ENCODE measurements at places on chromosomes 3 and 15.

GRCh38 chr3:99859825-99860224 lies 42.2 kb downstream of the CMSS1 start:
- peak; percentile 95 for DNase-seq

DNA sequence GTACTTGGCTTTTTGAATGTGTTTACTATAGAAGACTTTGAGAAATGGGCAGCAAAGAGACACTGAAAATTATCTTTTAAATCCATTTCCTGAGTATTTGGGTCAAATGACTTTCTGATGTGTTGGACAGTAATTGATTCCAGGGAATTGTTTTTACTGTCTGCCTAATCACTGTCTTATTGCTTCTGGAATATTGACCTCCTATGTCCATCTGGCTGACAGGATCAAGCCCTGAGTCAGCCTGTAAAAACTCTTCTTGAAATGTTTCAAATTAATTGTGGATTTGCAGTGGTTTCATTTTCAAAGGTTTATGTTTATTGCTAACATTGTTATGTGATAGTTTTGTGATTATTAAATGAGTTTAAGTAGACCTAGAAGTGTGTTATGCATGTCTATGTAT lies 50.6 kb upstream of the MLF1 start:
- no peak for DNase-seq

DNA sequence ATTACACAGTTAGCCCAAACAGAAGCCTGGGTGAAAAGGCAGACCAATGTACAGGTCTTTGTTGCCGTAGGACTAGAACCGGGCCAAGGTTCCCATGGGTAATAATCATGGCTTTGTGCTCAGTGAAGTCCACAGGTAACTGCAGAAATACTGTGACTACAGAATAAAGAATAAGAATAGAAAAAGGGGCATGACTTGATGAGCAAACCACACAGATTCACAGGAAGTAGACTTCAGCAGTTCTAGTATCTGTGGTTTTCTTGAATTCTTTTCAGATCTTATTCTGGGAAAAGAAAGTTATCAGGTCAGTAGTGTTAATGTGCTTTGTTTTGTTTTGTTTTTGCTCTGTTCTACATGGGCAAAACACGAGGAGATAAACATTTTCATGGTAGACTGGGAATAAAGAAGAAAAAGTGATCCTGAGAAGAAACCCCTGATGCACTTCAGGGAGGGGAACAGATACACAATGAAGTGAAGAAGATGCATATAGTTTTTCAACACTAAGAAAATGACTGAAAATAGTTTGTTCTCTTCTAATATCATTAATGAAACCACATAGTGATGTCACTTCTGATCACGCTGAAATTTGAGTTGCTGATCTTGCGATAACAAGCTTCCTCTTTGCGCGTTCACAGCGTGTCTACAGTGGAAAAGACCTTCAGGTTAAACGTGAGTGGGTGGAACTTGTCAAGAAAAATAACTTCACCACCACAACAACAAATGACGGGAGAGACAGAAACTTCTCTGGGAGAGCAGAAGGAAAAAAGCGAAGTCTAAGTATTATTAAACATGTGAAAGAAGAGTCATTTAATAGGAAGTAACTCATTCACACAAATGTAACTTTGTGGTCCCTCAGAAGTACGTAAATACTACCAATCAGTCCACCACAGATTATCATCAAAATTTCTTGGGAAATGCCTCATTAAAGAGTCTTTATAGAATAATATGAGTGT lies 315.8 kb upstream of the SATB1 start:
- DNase-seq: no peak

GRCh38 chr3:186520957-186521842 lies 23.0 kb downstream of the CRYGS start:
- DNase-seq: peak; percentile 37

DNA sequence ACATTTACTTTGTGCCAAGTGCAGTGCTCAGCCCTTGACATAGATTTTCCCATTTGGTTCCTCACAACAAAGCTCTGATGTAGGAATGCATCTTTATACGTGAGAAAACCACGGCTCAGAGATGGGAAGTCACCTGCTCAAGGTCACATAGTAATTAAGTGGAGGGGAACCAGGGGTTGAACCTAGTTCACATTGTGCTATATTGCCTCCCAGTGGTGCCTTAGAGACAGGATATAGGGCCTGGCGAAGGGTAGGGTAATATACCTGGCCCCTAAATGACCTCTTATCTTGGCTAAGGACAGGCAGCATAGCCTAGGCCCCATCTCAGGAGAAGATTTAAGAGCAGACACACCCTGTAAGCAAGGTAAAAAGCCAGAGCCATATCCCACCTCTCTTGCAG lies 71.5 kb downstream of the FOXP1 start:
- peak; percentile 33 for DNase-seq
